Epithelial cell of esophagus (primary cell): ENCODE measurements at places on chromosomes 3 and 15.
A peak's percentile ranks its signal among the peaks of the same experiment; 100 is the strongest.

GRCh38 chr15:42338500-42338899 lies 20.8 kb upstream of the CAPN3 start:
- DNase-seq, result no peak

GRCh38 chr15:62941699-62942098 lies 100.8 kb upstream of the TPM1 start:
- no peak for DNase-seq

- DNase-seq, result peak; percentile 56
Measured at GRCh38 chr15:70100474-70101341, 3.0 kb upstream of the TLE3 start.

GRCh38 chr3:104323226-104323625 lies 1043.5 kb upstream of the ALCAM start:
- peak; percentile 2 for DNase-seq

DNA sequence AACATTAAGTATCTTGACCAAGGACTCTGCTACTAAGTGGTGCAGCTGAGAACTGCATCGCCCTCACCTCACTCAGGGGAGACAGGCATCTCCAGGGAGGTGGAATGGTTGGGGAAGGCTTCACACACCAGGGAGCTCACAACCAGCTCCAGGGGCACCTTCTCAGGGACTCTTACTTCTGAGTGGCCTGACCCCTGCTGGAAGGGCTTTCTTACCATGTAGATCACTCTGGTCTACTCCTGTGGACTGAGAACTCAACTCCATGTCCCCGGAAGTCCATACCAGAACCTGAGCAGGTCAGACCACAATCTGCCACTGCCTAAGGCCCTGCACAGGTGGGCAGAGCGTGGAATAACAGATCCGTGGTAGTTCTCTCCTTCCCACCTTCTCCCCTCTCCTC lies 140.5 kb downstream of the TLE3 start:
- no peak for DNase-seq

GRCh38 chr3:16890597-16891333 lies 6.0 kb downstream of the PLCL2 start:
- DNase-seq, result peak; percentile 20

DNA sequence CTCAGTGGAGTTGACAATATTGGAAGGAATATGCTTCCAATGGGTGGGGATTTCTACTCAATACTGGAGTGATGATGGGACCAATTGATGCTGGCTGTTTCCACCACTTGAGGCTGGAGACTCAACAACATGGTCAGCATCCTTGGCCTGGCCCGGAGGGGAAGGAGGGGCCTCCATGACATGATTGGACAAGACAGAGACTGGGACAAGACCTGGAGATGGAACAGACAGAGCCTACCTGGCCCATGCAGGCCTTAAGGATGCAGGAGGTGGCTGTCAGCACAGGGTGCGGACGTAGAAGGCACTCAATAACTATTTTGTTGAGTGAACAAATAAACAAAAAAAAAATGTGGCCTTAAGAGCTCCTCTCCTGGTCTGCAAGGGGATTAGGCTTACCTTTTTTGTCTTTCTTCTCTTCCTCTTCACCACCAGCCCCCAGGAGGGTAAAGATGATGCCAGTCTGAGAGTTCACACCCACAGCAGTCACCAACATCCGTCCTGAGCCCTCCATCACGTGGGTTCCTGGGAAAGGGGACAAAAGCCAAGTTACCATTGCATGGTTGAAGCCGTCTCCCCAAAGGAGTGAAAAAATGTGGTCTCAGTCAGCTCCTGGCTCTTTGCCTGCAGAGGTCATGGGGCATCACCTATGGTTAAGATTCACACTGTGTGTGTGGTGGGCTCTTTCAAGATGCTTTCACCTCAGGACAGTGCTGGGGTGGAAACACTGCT lies 67.1 kb upstream of the SEC13 start:
- DNase-seq, result peak; percentile 2

DNA sequence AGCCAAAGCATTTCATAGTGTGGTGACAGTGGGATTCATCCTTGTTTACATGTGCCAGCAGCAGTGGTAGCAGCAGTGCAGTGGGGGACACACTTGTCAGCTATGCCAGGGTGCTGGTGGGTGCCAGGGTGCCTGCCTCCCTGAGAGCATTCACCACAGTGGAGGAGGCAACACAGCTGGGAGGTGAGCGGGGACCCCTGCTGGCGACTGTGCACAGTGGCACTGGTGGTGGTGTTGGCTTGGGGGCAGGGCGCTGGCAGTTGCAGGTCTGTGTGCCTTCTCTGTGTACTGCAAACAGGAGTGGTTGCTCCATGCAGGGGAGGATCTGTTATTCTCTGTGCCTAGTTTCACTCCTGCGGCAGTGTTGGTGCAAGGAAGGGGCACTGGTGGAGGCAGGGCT lies 41.2 kb downstream of the CEP63 start:
- peak; percentile 24 for DNase-seq

- DNase-seq, result peak; percentile 64
Measured at GRCh38 chr3:14791343-14791945, 27.3 kb upstream of the FGD5 start.

- no peak for DNase-seq
Measured at GRCh38 chr3:194824701-194825111, 139.0 kb downstream of the FAM43A start.

GRCh38 chr3:49135499-49135898 lies 2.6 kb upstream of the LAMB2 start:
- DNase-seq, result no peak

GRCh38 chr3:119589102-119589773 lies 8.4 kb upstream of the PLA1A start:
- DNase-seq, result no peak

- DNase-seq, result peak; percentile 18
Measured at GRCh38 chr3:45960289-45960688, 17.0 kb downstream of the CXCR6 start.

DNA sequence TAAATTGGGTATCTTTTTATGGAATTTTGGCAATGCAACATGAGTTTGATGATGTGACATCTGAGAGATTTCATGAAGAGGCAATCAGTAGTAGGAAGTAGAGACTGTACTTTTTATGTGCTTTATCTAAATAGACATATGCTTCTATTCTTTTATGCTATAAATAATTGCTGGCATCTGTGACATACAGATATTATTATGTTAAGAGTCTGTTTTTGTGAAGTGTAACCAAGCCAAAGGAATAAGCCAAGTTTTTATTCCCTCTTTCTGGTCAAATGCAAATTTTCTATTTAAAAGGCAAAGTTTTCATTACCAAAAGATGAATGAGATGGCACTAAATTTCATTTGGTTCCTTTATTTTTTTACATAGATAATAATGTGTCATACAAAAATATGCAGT lies 32.4 kb downstream of the PYDC2 start:
- no peak for DNase-seq

DNA sequence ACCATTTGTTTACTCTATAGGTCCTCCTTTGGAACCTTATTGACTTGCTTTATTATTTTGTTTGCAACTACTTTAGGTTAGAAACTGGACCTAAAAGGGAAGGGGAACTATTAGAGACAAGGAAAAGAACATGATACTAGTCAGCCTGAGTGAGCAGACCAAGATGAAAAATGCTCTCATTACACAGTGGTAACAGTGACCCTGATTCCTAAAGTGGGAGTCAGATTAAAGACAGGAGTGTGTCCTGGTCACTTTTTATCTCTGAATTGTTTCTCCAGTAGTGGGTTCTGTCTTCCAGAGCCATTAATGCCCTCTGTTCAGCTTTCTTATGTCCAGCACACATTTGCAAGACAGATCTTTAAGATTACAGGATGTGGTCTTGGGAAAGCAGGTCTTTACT lies 124.1 kb downstream of the TMEM108 start:
- no peak for DNase-seq

GRCh38 chr15:92095693-92096092 lies 242.2 kb downstream of the SLCO3A1 start:
- DNase-seq, result no peak

DNA sequence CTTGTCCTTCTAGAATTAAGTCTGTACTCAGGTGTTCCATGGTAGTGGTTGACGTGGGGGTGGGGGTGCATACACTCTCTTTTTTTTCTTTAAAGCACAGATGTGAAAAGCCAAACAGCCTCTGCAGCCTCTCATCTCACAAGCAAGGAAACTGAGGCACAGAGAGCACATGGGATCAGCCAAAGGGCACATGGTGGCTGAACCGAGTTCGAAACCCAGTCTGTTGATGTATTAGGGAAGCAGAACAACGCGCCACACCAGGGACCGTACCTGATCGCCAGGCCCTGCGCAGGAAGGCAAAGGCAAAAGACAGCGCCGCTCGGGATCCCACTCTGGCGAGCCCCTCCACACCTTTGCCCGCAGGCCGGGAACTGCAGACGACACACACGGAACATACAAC lies 47.3 kb downstream of the HERC2 start:
- DNase-seq, result no peak

GRCh38 chr3:143412084-143412483 lies 292.5 kb downstream of the CHST2 start:
- no peak for DNase-seq

- peak; percentile 39 for DNase-seq
Measured at GRCh38 chr3:99903869-99904268, 86.2 kb downstream of the CMSS1 start.

- DNase-seq, result no peak
Measured at GRCh38 chr15:71437404-71437803, 322.1 kb downstream of the THSD4 start.

DNA sequence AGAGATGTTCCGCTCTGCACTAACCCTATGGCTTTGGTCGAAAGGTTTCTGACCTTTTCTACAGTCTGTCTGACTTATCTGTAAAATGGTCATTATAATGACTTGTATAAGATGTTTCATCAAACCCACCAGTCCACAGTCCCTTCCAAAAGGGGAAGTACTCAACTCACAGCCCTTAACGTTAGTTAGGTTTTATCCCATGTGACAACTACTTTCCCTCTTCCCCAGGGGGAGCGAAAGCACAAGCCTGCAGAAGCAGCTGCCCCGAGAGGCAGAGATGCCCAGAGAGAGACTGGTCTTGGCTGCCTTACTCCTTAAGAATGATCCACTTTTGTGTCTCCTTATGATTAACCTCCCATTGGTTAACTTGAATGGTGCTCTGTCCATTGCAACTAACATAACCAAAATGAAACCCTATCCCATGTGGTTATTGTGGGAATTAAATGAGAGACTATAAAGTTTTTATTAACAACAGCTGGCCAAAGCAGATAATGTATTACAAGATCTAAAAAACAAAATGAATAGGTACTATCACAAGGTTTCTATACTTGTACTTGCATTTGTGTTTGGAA lies 6.4 kb downstream of the ASTE1 start:
- no peak for DNase-seq

DNA sequence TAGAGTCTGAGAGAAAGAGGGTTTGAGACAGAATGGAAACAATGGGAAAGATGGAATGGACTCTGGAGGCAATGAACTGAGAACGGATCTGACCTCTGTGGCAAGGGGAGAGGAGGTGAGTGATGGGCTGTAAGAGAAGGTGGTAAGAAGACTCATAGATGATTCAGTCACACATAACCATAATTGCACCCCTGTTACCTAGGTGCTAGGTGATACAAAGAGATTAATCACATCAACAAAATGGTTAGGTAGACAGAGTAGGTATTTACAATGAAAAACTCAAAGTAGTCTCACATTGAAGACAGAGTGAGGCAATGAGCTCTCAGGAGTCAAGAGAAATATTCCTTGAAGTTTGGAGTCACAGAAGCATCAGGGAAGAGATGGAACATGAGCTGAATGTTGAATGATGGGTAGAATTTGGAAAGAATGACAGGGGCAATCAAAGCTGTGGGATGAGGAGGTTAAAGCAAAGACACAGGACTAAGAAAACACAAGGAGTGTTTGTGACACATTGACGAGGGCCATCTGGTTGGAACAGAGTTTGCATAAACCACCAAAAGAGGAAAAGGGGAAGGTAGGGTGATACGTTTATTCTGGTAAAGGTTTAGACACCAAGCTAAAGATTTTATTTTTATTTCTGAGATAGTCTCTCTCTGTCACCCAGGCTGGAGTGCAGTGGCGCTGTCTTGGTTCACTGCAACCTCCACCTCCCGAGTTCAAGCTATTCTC lies 32.7 kb downstream of the MME start:
- DNase-seq, result peak; percentile 58

DNA sequence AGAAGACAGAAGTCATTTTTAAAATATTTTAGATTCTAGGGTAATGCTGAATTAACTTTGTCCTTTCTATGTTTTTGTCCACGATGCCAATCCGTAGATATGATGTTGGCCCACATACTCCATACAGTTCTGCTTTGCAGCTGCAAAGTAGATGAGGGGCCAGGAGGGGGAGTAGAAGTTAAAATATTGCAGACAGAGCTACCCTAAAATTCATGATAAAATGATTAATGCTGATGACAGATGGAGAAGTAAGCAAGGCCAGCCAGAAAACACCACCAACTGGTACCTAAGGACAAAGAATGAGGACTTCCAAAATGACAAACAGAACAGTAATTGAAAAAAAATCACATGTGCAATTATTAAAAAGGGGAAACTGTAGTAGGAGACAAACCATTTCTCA lies 756.6 kb upstream of the ARPP21 start:
- DNase-seq, result no peak

GRCh38 chr15:33048255-33048654 lies 146.3 kb downstream of the FMN1 start:
- DNase-seq, result no peak

DNA sequence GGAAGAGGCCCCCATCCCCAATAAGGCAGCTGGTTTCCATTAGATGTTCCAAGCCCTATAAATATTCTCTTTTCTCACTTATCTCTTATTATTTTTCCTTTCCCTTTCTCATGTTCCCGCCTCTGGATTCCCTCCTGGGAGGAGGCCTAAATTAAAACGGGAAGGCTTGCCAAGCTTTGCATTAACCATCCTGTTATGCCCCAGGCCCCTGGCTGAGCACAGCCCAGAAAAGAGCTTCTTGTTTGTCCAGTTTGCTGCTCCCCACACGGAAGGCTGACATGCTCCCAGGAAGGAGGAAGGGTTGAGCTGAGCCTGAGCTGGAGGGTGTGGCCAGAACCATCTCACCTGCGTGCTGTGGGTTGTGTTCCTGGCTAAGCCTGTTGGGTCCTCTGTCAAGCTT lies 63.1 kb upstream of the BOC start:
- DNase-seq, result peak; percentile 90

- DNase-seq, result no peak
Measured at GRCh38 chr3:35773417-35773816, 134.1 kb downstream of the ARPP21 start.

- DNase-seq, result no peak
Measured at GRCh38 chr3:60657972-60658371, 593.3 kb downstream of the FHIT start.

GRCh38 chr3:64408770-64409169 lies 183.5 kb upstream of the PRICKLE2 start:
- DNase-seq, result peak; percentile 33

GRCh38 chr3:195226445-195226844 lies 44.5 kb downstream of the XXYLT1 start:
- no peak for DNase-seq

DNA sequence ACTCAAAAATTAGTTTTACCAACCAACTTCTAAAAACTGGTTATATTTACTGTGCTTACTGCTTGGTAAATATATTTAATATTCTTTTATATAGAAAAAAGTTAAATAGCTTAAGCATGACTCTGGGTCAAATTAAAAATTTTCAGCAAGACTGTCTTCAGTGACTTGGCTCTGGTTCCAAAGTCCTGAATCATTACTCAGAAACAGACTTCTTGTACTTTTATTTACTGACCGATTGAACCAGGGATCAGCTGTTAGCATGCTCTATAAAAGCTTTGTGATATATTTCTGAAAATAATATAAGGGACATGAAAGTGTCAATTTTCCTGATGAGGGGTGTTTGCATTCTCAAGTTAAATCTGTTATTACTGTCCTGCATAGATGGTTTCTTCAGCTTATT lies 164.3 kb downstream of the MCTP2 start:
- DNase-seq, result peak; percentile 13

- peak; percentile 8 for DNase-seq
Measured at GRCh38 chr3:134846911-134847317, 51.9 kb downstream of the EPHB1 start.
